Esophagus muscularis mucosa (tissue), 4 donors: ENCODE measurements at places on chromosomes 3 and 15.

GRCh38 chr15:76460871-76461270 lies 124.3 kb downstream of the ISL2 start:
- no peak for DNase-seq

DNA sequence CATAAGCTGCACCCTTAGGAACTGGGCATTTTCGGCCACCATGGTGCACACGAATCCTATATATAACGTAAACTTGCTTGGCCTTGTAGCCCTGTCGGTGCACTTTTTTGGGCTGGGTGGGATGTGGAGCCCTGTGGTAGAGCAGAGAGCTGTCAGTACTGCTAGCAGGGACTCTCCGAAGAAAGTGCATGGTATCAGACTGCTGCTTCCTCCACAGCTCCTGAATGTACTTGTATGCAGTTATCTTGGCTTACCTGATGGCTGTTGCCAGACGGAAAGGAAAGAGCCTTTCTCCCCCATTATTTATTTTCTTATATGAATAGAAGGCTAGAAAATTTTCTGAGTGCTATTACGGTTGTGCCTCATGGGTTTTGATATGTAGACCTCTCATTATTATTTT lies 8.4 kb downstream of the GALK2 start:
- no peak for DNase-seq

DNA sequence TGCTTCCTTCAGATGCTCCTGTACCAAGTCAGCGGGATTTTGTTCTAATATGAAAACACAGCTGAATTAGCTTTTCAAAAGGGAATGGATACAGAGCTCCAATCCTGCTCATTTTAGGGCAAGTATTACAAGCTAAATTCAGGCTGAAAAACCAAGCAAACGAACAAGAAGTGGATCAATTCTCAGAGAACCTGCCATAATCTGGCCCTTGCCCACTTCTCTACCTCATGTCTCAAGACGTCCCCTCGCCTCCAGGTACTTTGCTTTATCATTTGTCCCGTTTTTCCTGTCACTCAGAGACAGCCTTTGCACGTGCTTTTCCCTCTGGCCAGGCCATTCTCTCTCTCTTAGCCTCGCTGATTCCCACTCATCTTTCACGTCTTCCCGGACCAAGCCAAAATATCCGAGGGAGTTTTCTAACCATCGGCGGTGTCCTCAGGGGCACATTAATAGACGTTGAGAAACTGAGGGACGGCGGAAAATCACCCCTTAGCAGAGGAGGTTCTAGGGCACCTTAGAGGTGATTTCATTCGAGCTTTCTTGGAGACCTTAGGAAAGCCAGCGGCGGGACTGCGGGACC lies 654 bp downstream of the SUSD5 start:
- no peak for DNase-seq

GRCh38 chr3:188581365-188581764 lies 427.4 kb downstream of the LPP start:
- DNase-seq = no peak
